ENCODE measurements at places on chromosomes 12 and 14.

DNA sequence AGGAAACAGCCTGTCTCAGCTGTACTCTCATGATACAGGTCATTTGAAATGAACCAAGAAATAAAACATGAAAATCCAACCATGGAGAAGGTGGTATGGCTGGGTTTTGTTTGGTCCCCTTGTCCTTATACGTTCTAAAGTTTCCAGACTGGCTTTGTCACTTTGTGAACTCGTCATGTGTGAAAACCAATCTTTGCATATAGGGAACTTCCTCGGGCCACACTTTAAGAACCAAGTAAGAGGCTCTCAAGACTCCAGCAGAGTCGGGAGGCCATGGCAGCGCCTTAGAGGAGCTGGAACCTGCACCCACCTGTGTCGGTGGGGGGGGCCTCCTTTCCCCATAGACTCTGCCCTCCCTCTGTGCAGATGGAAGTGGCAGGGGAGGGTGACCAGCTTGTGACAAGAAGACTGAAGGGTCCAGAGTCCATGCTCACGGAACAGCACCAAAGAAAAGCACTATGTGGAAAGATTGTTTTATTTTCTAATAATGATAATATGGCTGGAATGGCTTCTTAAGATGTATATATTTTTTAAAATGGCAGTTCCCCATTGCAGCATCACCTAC lies 125.3 kb downstream of the ESRRB start:
- DNase-seq: no peak

DNA sequence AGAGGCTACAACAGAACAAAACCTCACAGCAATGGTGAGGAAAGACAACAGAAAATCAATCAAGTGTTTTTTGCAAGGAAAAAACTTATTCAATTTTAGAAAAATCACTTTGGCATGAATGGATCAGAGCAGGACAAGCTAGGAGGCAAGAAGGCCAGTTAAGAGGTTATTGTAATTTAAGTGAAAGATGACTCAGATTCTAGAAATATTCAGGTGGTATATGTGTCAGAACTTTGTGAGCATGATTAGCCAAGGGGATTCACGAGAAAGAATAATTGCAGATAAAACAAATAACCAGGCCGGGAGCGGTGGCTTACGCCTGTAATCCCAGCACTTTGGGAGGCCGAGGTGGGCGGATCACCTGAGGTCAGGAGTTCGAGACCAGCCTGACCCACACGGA lies 12.7 kb downstream of the GCH1 start:
- DNase-seq: no peak

DNA sequence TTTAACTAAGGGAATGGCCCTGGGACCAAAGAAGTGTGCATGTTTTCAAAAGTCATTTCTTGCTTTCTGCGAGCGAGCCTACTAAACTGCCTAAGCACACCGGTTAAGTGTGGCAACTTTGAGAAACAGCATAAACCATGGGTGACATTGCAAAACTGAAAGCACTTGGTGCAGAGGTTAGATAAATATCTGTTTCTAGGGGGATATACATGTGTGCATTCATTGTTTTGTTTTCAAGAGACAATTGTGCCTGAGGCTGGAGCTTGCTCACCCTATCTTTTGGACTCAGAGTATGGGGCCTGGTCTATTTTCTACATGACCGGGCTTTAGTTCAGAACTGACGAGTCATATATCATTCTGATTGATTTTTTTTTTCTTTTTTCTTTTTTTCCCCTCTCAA lies 923.4 kb downstream of the NRXN3 start:
- DNase-seq: no peak

DNA sequence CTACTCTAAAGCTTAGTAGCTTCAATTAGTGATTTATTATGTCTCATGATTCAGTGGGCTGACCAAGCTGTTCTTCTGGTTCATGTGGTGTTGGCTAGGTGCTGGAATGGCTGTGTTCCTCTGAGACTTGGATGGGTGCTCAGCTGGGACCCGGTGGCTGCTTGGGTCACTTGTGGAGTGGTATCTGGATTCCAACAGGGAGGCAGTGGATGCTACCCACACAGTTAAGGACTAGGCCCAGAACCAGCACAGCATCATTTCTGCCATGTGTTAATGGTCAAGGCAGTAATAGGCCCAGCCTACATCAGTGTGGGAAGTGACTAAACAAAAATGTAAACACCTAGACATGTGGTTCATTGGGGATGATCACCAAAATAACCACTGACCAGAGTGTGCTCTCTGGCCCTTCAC lies 72.2 kb downstream of the FGD4 start:
- DNase-seq: no peak

DNA sequence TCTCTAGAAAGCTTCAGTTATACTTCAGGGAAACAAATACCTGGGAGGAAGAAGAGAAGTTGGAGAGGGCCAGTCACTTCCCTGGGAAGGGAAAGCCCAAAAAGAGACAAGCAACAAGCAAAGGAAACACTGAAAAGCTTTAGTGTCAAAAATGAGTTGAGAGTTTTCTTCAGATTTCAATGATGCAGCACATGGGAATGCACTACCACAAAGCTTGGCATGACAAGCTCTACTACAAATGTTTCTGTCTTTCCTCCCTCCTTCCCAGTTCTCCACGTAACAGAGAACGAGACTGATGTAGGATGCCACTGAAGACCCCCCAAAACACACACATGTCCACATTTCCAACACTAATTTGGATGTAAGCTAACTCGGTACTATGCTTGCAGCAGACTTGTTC lies 26.8 kb upstream of the ADAMTS20 start:
- no peak for DNase-seq

DNA sequence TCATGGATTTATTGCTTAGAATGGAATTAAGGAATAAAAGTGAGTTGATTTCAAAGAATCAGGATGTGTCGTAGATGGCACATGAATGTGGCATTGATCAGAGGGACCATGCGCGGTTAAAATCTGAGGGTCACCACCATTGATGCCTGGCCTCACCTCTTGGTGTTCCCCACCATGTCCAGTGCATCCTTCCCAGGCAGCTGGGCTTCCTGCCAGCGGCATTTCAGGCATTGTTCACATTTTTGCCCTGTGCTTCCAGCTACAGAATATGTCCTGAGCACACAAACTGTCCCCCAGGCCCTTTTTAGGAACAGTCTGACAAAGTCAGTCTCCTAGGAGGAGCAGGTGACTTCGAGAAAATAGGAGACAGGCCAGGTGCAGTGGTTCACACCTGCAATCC lies 42.0 kb upstream of the TSPAN9 start:
- no peak for DNase-seq

GRCh38 chr14:38592764-38593442 lies 337.0 kb upstream of the CLEC14A start:
- no peak for DNase-seq

GRCh38 chr14:50785457-50786063 lies 45.4 kb downstream of the NIN start:
- DNase-seq: no peak

DNA sequence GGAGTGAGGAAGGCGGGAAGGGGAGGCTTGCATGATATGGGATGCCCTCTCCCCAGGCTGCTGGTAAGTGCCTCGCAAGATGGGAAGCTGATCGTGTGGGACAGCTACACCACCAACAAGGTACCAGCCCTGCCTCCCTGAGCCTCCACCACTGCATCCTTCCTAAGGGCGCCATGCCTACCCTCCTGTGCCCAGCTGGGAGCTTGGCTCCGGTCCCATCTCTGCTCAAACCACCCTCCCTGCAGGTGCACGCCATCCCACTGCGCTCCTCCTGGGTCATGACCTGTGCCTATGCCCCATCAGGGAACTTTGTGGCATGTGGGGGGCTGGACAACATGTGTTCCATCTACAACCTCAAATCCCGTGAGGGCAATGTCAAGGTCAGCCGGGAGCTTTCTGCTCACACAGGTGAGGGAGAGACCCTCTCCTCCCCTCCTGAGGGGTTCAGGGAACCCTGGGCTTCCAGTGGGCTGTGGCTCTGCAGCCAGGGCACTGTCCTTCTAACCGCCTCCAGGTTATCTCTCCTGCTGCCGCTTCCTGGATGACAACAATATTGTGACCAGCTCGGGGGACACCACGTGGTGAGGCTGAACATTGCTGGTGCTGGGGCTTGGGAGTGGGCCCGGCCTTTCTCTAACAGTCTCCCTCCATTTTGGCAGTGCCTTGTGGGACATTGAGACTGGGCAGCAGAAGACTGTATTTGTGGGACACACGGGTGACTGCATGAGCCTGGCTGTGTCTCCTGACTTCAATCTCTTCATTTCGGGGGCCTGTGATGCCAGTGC lies 2.6 kb downstream of the GNB3 start:
- DNase-seq: peak; percentile 34

GRCh38 chr12:116150001-116150400 lies 127.5 kb downstream of the MED13L start:
- DNase-seq: no peak

GRCh38 chr14:89309670-89310177 lies 107.3 kb downstream of the FOXN3 start:
- no peak for DNase-seq

DNA sequence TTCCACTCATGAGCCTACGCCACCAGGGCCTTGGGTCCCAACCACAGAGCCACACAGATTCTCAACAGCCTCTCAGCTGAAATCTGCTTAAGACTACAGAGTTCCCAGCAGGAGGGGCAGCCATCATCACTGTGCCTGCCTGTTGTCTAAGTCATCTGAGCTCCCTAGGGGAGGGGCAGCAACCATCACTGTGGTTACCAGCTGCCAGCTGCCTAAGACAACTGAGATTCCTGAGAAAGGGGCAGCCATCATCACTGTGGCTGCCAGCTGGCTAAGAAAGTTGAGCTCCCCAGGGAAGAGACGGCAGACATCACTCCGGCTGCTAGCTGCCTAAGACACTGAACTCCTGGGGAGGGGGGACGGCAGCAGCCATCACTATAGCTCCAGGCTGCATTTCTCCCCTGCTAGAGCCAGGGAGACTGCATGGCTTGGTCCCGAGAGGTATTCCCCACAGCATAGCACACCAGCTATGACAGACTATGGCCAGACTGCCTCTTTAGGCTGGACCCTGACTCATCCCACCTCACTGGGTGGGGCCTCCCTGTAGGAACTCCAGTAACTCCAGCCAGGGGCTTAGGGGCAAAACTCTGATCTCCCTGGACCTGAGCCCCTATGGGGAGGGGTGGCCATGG lies 37.2 kb upstream of the C14orf132 start:
- no peak for DNase-seq

GRCh38 chr14:33404054-33404453 lies 465.4 kb downstream of the NPAS3 start:
- DNase-seq: no peak

GRCh38 chr14:54672688-54673087 lies 105.8 kb downstream of the SAMD4A start:
- no peak for DNase-seq

DNA sequence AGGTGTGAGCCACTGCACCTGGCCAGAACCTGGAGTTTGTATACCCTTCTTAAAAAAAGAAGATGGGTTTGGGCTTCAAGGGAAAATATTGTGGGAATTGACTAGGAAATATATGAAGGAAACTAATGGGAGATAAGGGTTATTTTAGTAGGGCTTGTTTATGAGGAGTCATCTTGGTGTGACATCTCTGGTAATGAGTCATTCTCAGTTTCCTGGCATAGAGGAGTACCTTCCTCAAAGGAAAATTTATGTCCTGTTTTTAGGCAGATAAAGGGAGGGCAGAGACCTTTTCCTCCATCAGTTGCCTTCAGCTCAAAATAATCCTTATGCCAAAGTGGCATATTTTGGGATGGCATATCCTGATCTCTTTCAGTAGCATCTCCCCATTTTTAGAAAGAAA lies 30.6 kb upstream of the NFKBIA start:
- peak; percentile 23 for DNase-seq

- DNase-seq: no peak
Observed at GRCh38 chr14:70792939-70793338, 16.4 kb downstream of the MAP3K9 start.

DNA sequence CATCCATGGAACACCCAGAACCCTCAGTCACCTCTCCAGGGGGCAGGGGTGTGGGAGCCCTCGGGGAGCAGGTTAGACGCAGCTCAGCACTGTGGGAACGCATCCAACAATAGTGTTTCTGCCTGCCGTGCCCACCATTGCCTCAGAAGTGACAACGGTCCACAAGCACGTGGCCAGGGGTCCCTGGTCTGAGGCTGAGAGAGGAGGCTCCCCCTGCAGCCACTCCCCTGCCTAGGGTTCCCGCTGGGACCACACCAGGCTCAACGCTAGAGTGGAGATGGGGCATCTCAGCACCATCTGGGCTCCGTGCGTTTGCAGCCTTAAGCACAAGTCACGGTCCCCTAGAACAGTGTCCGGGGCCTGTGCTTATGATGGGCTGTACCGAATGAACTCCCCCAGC lies 62.7 kb downstream of the TESC start:
- DNase-seq: no peak

DNA sequence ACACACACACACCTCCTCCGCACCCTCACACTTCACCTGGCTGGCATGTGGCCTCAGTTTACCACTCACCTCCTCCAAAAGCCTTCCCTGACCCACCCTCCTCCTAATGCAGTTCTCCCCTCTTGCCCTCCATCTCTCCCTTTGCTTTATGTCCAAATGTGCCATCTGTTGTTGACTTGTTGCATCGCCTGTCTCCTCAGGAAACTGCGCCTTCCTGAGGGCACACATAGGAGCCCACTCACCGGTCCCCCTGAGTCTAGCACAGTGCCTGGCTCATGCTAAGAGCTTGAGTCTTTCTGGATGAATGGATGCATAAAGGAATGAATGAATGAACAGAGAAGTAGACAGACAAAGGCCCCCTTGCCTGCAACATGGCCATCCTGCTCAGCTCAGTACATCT lies 34.0 kb downstream of the MVK start:
- DNase-seq: no peak

- no peak for DNase-seq
Observed at GRCh38 chr14:52877628-52878027, 73.2 kb downstream of the FERMT2 start.

GRCh38 chr14:25080682-25081081 lies 30.7 kb upstream of the STXBP6 start:
- DNase-seq: no peak

- DNase-seq: no peak
Observed at GRCh38 chr12:111869671-111870070, 27.6 kb downstream of the MAPKAPK5 start.

GRCh38 chr14:92792885-92793284 lies 1.2 kb upstream of the GOLGA5 start:
- no peak for DNase-seq

GRCh38 chr12:73632661-73633060 lies 905.0 kb upstream of the ATXN7L3B start:
- DNase-seq: no peak

DNA sequence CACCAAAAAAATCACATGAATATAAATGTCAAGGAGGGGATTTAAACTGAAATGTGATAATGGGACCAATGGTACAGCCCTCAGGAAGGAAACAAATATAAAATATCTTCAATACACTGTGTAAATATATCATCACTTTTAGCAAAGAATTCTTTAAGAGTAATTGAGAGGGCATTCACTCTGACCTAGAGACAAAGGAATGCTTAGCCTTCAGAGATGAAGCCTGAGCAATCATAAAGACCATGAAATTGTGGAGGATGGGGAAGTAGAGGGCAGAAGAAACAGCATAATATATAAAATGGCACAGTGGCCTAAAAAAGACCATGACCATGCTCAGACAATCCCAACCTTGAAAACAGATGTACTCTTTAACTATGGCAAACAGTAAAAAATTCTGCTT lies 20.4 kb downstream of the YAF2 start:
- DNase-seq: no peak

Measured in erythroblast (primary cell).